ENCODE measurements at places on chromosomes 11 and 22. TPM values are rescaled to one million over a fixed set of nuclear protein-coding genes. Genes with fewer than 3 reads are reported as not detected.

DNA sequence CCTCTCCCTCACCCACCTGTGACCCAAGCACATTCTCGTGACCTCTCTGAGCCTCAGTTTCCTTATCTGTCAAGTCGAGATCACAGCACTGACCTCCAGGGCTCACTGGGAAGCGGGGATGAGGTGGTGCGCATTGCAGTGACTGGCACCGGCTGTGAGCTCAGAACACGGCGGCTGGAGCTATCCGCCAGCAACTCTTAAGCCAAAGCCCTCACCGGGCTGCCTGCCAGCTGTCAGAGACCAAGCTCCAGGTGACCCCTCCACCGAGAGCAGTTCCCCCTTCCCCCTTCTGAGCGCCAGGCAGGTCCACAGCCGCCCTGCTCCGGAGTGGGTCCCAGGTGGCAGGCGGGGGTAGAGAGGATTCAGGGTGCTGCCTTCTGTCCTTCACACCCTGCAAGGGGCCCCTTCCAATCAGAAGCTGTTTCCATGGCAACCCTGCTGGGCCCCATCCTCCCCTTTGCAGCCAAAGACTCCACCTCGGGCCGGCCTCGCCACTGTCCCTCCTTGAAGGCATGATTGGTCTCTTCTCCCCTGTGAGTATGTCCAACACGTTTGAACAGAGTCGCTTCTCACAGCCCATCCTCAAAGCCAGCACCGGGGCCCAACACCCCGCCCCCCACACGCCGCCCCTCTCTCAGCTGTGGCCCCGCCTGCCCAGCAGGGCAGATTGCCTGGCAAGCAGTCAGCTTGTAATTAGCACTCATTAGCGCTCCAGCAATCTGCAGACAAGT lies 98.7 kb downstream of the WNT7B start:
- no peak for DNase-seq

GRCh38 chr11:95699631-95700470 lies 89.7 kb downstream of the FAM76B start:
- no peak for DNase-seq

DNA sequence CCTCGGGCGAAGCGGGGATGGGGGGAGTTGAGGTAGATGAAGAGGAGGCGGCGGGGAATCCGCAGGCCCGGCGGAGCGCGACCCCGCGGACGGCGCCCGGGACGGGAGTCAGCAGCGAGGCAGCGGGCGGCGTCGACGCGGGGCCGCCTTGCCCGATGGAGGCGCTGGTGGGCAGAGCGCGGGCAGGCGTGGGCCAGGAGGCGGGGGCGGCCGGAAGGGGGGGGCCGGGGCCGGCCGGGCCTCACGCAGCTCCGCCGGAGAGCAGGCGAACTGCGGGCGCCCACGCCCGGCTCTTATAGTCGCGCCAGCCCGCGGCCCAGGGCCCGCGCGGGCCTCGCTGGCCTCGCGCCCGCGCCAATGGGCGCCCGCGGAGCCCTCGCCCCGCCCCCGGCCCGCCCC lies at the start of gene IGF2:
Gene IGF2 (minus strand): TSS at position 267 of the 399 bp plus-strand sequence. CDS start 3,866 bp downstream, outside the sequence.
- no peak for DNase-seq

DNA sequence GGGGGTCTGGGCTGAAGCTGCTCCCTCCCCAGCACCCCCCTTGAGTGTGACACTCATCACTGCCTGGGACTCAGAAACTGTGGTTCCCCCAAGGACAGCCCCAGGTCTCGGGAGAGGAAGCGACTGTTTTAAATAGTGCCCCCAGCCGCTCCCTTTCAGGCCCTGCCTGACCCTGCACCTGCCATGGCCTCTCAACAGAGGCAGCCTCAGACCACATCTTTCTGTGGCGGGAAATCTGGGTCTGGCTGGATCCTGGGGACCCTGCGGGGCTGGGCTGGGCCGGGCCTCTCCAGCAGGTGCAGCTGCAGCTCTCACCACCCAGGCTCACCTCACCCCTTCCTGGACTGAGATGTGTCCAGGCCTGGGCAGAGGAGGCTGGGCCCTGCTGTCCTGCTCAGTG lies 3.7 kb upstream of the IGLL1 start:
- no peak for DNase-seq

DNA sequence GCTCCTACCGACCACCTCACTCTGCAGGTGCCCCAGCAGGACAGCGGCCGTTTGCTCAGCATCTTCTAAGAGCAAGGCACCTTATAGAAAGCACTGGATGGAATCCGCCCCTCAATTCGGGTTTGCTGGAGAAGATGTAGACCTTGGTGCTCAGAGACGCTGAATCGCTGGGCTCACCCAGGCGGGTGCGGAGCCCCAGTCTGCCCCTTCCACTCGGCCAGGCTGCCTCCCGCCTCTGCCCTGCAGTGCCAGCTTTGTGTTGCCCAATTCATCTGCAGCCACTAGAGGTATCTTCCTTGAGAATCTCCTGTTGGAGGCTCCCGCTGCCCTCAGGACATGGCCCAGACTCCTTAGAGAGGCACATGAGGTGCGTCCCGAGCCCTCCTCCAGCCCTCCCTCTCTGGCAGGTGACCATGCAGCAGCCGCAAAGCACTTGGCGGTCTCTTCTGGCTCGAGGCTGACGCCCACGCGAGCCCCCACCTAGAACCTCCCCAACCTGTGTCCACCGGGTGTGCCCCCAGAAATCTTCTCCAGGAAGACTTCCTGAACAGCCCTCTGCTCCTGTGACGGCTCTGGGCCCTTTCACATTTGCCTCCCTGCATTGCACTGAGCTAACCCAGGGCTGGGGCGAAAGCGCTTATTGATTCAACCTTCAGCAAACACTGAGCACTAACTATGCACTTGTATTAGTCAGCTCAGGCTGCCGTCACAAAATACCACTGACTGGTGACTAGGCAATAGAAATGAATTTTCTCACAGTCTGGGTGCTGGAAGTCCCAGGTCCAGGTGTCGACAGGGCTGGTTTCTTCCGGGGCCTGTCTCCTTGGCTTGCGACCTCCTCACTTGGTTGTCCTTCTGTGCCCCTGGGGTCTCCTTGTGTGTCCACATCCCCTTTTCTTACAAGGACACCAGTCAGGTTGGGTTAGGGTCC lies 117.5 kb downstream of the WNT7B start:
- peak; percentile 35 for DNase-seq

DNA sequence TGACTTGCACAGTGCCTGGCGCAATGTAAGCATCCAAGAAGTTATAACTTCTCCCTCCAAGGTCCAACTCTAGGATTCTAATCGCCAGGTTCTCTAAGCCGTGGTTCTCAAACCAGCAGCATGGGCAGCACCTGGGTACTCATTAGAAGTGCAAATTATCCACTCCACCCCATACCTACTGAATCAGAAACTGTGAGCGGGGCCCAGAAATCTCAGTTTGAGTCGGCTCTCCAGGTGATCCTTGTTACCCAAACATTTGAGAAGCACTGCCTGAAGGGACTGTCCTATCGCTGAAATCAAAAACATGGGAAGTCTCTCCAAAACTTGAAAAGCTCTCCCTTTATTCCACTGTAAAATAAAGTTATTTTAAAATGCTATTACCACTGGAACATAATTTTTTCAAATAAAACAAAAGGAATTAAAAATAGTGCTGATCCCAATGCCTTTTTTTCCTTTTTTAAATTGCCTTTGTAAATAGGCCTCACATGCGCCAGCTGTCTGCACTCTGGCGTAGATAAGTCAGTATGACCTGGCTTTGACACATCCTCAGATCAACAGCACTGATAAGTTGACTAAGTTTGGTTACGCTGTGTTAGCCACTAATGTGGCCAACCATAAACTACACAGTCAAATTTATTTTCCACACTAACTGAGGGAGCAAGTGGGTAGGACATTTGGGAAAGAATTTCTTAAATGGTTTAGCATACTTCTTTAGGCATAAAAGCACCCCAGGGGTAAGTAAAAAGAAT lies 8.4 kb upstream of the CTR9 start:
- DNase-seq = no peak

- no peak for DNase-seq
Measured at GRCh38 chr11:78535027-78535426, 39.6 kb downstream of the NARS2 start.

DNA sequence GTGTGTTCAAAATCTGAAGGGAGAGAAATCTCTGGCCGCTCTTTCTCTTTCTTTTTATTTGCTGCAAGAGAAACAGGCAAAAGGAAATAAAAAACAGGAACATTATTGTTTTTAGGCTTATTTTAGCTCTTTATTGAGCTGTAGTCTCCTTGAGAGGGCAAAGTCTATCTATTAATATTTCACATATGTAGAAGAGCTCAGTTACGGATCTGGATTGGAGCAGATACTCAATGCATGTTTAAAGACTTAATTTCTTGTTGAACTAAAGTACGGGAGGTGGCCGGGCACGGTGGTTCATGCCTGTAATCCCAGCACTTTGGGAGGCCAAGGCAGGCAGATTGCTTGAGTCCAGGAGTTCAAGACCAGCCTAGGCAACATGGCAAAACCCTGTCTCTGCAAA lies 78.4 kb upstream of the GDPD4 start:
- no peak for DNase-seq

Gene CHADL
- total RNA-seq = 1.0 TPM

Gene FAM227A
- 0.42 TPM for total RNA-seq

All from liver (tissue), 10 donors.